ENCODE measurements at places on chromosomes 3 and 15. TPM values are rescaled to one million over a fixed set of nuclear protein-coding genes. Genes with fewer than 3 reads are reported as not detected.

The MKRN2 gene
- 17.2 TPM for total RNA-seq

The ANKUB1 gene
- not detected for total RNA-seq

The STRIT1 gene
- total RNA-seq = 1,417 TPM

The C2CD4A gene
- 0.09 TPM for total RNA-seq

The SAMMSON gene
- total RNA-seq = not detected

The TNFAIP8L3 gene
- 0.78 TPM for total RNA-seq

The PLOD2 gene
- total RNA-seq = 7.5 TPM

The PLCH1 gene
- total RNA-seq = 0.05 TPM

DNA sequence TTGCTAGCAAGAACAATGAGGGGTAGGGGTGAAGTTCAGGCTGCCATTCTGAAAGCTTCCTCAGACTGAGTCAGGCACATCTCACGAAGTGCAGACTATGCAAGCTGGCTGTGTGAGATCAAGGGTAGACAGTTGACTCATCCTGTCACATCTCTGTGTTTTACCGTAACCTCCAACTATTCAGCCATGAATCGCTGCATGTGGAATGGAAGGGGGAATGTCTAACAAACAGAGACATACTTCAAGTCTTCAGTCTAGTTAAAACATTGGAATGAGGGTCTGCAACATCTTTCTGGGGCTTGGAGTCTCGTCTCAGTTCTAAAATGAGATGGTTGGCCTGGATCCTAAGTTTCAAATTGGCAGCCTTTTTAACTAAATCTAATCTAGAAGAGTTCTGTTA lies 25.9 kb downstream of the AGTR1 start:
- no peak overlapping the region for H3K27ac ChIP-seq
- no peaks in the 10 kb centered on the region for H3K4me1 ChIP-seq
- no peak for DNase-seq
- no peaks in the 10 kb centered on the region for H3K27me3 ChIP-seq
- H3K4me3 ChIP-seq = no peak overlapping the region

DNA sequence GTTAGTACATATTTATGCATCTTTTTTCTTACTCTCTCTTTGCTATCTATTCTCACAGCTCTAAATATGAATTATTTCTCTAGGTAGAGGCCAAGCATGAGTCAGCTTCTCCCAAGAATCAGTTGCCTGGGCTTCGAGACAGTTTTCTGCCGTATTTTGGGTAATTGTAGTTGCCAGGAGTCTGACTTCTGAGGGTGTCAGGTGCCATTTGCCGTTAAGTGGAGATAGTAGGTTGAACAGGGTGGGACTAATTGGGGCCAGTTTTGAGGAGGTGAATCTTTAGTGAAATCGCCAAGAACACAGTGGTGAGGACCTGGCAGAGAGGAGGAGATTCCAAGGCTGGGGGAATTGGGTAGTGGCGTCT lies 7.8 kb upstream of the NRROS start:
- no peak for DNase-seq
- peak overlapping the region; percentile 69 for H3K27ac ChIP-seq
- peak overlapping the region; percentile 77 for H3K4me3 ChIP-seq
- H3K4me1 ChIP-seq = peaks cover 6% of the 10 kb centered on the region

- no peaks in the 10 kb centered on the region for H3K36me3 ChIP-seq
- no peaks in the 10 kb centered on the region for H3K27me3 ChIP-seq
- peak; percentile 71 for DNase-seq
- H3K4me1 ChIP-seq = peaks cover 21% of the 10 kb centered on the region
- H3K27ac ChIP-seq = no peak within 1 kb of the TSS
These were observed at the start of gene ZMYND10 for GRCh38 chr3:50345586-50346234. Gene ZMYND10, minus strand, starts transcription at chr3:50345732. Its CDS starts 153 bp downstream, at chr3:50345579.

DNA sequence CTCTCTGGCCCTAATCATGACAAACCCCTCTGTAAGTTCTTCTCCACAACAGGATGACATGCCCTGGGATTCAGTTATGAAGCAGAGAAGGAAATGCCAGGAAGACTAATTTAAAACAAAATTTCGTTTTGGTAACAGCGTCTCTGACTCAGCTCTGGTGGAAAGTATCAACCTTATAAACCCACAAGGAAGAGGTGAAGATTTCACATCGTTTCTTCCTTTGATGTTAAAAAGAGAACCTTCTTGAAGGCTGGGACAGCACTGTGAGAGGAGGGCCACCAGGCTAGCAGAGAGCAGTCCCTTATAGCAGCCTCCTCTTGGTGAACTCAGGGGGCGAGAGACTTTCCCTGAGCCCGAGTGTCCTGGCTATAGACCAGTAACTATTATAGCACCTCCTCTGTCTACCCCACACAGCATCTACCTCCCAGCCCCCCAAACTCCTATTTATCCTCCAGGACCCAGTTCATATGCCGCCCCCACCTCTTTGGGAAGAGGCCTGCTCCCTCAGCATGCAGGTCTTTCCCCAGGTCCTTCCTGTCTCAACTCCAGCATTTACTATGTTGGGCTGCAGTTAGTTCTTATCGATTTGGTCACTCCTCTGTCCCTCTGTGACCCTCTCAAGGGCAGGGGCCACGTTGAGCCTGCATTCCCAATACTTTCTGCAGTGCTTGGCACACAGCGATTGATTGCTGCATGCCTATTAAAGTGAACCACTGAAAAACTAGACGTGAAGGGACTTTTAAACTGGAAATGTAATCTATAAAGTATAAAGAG lies 321.5 kb upstream of the ICE2 start:
- H3K27me3 ChIP-seq = no peaks in the 10 kb centered on the region
- peaks cover 25% of the 10 kb centered on the region for H3K4me1 ChIP-seq
- H3K27ac ChIP-seq = no peak overlapping the region
- no peak for DNase-seq

DNA sequence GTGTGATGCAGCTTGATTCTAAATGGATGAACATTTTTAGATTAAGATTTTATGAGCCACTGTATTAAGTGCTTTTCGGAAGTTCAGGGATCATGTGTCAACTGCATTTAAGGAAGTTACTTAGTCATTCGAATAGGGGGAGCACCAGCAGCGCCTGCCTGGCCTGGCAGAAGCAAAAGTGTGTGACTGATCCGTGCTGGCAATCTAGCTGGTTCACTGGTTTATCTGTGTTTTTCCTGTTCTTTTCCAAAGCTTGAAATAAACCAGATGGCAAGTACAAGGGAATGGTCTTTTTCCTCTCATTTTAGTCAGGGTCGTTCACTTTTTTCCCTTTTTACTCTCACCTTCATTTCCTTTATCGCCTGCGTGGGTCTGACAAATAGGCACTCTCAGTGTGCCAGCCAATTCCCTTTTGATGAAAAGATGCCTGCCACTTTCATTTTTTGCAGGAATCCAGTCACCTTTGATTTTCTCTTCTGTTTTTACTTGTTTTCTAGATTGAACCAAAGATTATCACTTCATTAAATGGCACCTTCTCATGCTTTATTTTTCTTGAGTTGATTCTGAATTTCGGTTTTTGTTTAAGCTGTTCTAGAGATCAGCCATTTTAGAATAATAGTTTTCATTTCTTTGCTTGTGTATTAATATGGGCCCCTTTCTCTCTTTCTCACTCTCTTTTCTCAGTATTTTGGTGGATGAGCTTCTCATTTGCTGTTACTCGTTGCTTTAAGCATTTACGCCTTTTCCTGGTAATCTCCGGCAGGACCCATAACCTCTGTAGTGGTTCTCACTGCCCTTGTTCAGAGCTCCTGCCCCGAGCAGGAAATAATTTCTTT lies 2.8 kb downstream of the ABHD2 start:
- peak overlapping the region; percentile 98 for H3K27ac ChIP-seq
- peak; percentile 68 for DNase-seq
- no peaks in the 10 kb centered on the region for H3K27me3 ChIP-seq
- H3K4me3 ChIP-seq = peak overlapping the region; percentile 97
- H3K36me3 ChIP-seq = peaks cover 23% of the 10 kb centered on the region

DNA sequence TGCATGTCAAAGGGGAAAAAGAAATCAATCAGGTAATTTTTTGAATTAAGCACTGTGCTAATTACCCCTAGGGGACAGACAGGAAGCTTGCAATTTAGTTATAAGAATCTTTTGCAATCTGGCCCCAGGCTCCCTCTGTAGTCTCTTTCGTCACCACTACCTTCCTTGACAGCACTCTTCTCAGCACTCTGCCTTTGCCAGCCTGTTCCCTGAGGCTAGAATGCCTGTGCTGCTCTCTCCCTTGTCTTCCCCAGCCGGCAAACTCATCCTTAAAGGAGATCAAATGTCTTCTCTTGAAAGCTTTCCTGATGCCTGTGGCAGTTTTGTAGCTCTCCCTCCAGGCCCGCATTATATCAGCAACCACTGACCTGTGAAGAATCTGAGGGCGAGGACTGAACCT lies 32.4 kb upstream of the PRTG start:
- no peaks in the 10 kb centered on the region for H3K27me3 ChIP-seq
- H3K36me3 ChIP-seq = no peaks in the 10 kb centered on the region
- no peak overlapping the region for H3K27ac ChIP-seq
- no peak overlapping the region for H3K4me3 ChIP-seq
- H3K4me1 ChIP-seq = no peaks in the 10 kb centered on the region

- no peaks in the 10 kb centered on the region for H3K27me3 ChIP-seq
- no peaks in the 10 kb centered on the region for H3K36me3 ChIP-seq
These were observed 587.4 kb upstream of the MDFIC2 start for GRCh38 chr3:70899816-70900215.

DNA sequence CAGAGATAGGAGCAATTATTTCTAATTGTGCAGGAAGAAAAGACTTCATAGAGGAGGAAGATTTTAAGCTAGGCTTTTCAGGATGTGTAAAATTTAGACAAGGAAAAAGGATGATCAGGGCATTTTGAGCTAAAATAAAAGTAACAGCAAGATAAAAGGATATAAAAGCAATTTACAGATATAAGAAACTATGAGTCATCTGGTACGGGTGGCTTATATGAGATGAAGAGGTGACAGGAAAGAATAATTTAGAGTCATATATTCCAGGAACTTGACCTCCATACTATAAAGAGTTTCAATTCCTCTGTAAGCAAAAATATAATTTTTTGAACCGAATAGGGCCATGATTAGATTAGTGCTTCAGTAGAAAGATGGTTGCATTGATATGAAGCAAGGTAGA lies 273.7 kb downstream of the RBMS3 start:
- DNase-seq = no peak
- no peaks in the 10 kb centered on the region for H3K36me3 ChIP-seq
- no peaks in the 10 kb centered on the region for H3K27me3 ChIP-seq
- H3K4me1 ChIP-seq = no peaks in the 10 kb centered on the region
- no peak overlapping the region for H3K4me3 ChIP-seq
- no peak overlapping the region for H3K27ac ChIP-seq

- no peaks in the 10 kb centered on the region for H3K27me3 ChIP-seq
- no peaks in the 10 kb centered on the region for H3K4me1 ChIP-seq
- peaks cover 80% of the 10 kb centered on the region for H3K36me3 ChIP-seq
- no peak overlapping the region for H3K4me3 ChIP-seq
- H3K27ac ChIP-seq = no peak overlapping the region
- no peak for DNase-seq
These were observed 142.3 kb downstream of the VPS8 start for GRCh38 chr3:184954251-184954650.

- H3K36me3 ChIP-seq = no peaks in the 10 kb centered on the region
- H3K4me1 ChIP-seq = peaks cover 4% of the 10 kb centered on the region
- no peak for DNase-seq
- H3K27ac ChIP-seq = no peak overlapping the region
- H3K27me3 ChIP-seq = no peaks in the 10 kb centered on the region
These were observed 459.3 kb upstream of the SGO1 start for GRCh38 chr3:20645340-20645739.

- H3K36me3 ChIP-seq = no peaks in the 10 kb centered on the region
- H3K4me1 ChIP-seq = no peaks in the 10 kb centered on the region
- H3K27ac ChIP-seq = no peak overlapping the region
These were observed 32.4 kb downstream of the THBS1 start for GRCh38 chr15:39613271-39613670.

DNA sequence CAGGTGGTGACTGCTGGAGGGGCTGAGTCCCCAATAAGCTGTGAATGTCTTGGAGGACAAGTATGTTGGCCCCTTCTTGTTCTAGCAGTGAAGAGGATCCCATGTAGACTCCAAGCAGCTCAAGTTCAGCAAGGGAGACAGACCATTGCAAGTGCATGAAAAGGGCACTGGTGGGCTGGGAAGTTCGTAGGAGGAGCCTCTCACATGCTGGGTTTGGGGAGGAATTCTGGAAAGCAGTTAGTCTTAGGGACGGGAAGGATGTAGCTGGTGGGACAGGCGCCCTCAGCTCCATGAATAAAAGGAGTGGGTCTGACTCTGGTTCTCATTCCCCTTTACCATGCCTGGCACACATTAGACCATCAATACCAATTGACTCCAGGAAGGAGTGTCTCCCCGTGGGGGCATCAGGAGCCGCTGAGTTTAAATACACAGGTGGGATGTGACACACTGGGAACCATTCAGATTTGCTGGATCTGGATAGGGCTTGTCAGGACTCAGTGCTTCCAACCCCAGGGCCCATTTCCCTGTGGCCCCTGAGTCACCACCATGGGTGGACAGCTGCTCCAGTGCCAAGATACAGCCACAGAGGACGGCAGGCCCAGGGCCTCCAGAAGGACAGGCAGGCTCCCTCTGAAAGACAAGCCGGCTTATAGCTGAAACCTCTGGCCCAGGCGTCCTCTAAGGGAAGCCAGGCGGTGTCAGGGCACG lies 552 bp upstream of the XYLB start:
- H3K4me1 ChIP-seq = peaks cover 5% of the 10 kb centered on the region
- H3K27ac ChIP-seq = no peak overlapping the region
- no peaks in the 10 kb centered on the region for H3K27me3 ChIP-seq
- peak overlapping the region; percentile 88 for H3K4me3 ChIP-seq

DNA sequence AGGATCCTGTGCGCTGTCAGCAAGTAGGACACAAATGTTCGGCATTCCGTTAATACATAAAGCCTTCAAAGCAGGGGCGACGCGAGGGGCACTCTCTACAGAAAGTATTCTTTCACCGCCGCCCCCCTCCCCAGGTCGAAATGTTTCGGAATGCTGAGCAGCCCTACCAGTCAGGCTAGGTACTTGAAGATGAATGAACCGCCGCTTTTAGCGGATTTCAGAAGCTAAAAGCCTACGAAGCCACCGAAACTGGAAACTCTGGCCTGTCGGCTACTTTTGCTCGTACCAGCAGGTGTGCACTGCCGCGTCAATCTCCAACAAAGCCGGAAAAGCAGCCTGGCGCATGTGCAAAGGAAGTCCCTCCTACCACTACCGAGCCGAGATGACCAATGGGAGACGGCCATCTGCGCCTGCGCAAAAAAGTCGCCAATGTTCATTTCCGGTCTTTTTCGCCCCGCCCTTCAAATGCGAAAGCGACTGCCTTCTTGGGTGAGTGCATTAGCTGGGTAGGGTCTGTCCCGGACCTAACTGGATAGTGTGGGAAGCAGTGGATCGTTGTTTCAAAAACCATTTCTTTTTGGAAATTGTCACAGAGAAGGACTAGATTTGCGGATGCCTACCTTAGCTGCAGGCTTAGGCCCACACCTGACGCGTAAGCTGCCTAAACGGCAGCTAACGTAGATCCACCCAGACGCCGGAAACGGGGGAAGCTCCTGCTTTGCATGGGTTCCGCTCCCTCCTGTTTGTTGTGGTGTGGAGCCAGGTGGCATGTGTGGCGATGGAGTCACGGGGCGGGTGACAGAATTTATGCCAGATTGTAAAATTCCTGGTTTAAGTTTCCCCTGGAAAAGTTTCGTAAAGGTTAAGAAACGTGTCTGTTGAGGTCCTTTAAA lies at the start of gene WDR5B:
WDR5B (minus strand) TSS at position 301 of the 893 bp plus-strand sequence. CDS start 534 bp downstream, outside the sequence.
- peak within 1 kb of the TSS; percentile 94 for H3K27ac ChIP-seq
- H3K4me3 ChIP-seq = peak within 1 kb of the TSS; percentile 76
- DNase-seq = peak; percentile 97
- no peaks in the 10 kb centered on the region for H3K36me3 ChIP-seq

- DNase-seq = no peak
- no peak overlapping the region for H3K4me3 ChIP-seq
- no peaks in the 10 kb centered on the region for H3K27me3 ChIP-seq
These were observed 4.1 kb downstream of the GORASP1 start for GRCh38 chr3:39103324-39103693.

GRCh38 chr3:169044331-169045113 lies 619.0 kb downstream of the MECOM start:
- no peak overlapping the region for H3K27ac ChIP-seq
- DNase-seq = no peak
- no peaks in the 10 kb centered on the region for H3K27me3 ChIP-seq
- no peaks in the 10 kb centered on the region for H3K4me1 ChIP-seq
- no peak overlapping the region for H3K4me3 ChIP-seq
- no peaks in the 10 kb centered on the region for H3K36me3 ChIP-seq
